Hepatic stellate cell (primary cell): ENCODE measurements at places on chromosomes 3 and 15.
A peak's percentile ranks its signal among the peaks of the same experiment; 100 is the strongest.

GRCh38 chr3:43612419-43612818, 9.4 kb downstream of the ANO10 start:
- no peak for DNase-seq

DNA sequence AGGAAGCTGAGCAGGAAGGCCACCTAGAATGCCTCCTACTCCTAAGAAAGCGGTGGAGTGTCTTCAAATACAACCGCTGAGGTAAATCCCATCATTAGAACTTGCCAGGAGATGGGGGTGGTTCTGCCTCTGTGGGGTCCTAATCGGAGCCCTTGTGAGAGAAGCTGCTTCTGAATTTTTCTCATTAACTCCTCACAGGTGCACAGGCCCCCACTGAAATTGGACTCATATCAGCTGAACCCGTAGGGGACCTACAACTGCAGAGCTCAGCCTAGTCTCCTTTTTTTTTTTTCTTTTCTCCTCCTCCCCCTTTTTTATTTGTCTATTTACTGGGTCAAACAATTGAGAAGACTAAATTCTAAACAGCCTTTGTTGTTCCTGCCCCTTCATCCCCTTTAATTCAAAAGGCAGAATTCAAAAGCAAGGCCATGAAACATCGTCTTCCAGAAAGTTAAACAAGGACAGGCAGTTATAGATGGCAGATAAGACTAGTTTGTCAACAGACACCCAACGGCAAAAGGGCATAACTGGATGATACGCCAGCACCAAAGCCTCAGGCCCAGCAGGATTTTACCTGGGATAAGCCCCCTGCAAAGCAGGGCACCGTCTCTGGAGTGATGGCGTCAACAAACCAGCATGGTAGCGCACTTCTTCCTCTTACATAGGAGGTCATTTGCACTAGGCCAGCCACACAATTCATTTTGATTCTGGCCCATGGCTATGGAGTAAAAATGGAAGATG, 213.7 kb upstream of the HES1 start:
- DNase-seq = no peak

DNA sequence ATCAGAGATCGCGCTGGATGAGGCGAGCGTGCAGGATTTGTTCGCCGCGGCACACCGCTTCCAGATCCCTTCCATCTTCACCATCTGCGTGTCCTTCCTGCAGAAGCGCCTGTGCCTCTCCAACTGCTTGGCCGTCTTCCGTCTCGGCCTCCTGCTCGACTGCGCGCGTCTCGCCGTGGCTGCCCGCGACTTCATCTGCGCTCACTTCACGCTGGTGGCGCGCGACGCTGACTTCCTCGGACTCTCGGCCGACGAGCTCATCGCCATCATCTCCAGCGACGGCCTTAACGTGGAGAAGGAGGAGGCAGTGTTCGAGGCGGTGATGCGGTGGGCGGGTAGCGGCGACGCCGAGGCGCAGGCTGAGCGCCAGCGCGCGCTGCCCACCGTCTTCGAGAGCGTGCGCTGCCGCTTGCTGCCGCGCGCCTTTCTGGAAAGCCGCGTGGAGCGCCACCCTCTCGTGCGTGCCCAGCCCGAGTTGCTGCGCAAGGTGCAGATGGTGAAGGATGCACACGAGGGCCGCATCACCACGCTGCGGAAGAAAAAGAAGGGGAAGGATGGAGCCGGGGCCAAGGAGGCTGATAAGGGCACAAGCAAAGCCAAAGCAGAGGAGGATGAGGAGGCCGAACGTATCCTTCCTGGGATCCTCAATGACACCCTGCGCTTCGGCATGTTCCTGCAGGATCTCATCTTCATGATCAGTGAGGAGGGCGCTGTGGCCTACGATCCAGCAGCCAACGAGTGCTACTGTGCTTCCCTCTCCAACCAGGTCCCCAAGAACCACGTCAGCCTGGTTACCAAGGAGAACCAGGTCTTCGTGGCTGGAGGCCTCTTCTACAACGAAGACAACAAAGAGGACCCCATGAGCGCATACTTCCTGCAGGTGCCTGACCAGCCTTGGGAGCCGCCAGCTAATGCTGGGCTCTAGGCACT, 819 bp downstream of the KLHL40 start:
- no peak for DNase-seq

- DNase-seq = no peak
Observed at GRCh38 chr3:155553780-155554179, 191.1 kb downstream of the PLCH1 start.

DNA sequence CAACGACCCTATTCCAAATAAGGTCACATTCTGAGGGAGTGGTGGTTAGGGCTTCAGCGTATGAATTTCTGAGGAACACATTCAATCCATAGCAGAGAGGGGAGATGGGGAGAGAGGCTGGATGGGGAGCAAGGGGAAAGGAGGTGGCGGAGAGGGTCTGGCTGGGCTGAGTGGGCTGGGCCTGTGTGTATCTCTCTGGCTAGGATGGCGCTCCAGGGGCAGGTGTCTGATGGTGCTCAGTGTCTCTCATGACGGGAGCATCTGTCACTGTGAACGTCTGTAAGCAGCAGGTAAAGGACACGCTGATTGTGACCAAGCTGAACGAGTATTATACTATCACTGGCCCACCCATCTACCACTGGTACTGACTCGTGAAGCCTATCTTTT, 159.6 kb downstream of the XXYLT1 start:
- DNase-seq = no peak

- DNase-seq = peak; percentile 70
Observed at GRCh38 chr15:85494048-85494777, 113.8 kb downstream of the AKAP13 start.

GRCh38 chr3:65974509-65974908, 64.2 kb downstream of the MAGI1 start:
- DNase-seq = no peak

DNA sequence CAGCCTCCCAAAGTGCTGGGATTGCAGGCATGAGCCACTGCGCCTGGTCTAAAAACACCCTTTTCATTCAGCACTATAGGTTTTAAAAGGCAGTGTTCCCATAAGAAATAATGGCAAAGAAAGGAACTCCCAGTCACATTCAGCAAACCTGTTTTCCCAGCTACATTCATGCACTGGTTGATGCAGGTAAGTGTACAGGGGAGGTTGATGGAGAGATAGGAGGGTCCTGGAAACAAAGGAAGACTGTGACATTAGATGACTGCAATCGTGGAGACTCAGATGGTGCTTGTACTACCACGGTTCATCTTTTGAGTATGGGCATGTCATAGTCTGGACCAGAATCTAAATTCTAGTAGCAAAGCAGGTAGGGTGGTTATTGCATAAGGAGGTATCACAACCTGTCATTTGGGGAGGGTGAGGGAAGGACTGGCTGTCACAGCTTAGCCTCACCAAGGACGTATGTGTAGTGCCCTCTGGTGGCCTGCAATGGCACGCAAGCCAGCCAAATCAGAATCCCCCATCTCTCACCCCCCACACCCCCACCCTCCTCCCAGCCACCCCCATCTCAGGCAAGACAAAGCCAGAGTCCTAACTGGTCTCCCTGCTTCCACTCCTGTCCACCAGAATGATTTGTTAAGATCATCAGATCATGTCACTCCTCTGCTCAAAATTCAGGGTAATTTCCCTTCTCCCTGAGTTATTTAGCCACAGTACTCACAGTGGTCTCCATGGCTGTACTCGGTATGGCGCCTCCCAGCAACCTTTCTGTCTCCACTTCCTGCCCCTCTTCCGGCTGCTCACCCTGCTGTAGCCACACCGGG, 28.8 kb upstream of the UBL7 start:
- peak; percentile 67 for DNase-seq

- DNase-seq = no peak
Observed at GRCh38 chr3:95612611-95613010, 1201.8 kb upstream of the EPHA6 start.

GRCh38 chr15:63200464-63201249, 11.3 kb downstream of the RAB8B start:
- DNase-seq = no peak

DNA sequence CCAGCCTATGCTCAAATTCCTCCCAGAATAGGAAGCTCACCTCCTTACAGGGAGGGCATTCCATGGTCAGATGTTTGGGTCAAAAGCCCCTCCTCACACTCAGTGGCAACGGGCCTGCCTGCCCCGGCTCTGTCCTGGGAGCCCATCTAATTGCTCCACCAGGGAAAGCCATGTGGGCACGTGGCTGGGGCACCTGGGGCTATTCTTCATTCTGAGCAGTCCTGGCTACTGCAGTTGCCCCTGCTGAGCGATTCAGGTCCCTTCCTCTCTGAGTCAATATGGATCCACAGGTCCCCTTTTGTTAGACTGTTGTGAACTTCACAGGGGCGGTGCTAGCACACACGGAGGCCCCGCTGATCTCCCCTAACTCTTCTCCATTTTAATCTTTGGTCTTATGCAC, 39.4 kb downstream of the TPRA1 start:
- DNase-seq = no peak

DNA sequence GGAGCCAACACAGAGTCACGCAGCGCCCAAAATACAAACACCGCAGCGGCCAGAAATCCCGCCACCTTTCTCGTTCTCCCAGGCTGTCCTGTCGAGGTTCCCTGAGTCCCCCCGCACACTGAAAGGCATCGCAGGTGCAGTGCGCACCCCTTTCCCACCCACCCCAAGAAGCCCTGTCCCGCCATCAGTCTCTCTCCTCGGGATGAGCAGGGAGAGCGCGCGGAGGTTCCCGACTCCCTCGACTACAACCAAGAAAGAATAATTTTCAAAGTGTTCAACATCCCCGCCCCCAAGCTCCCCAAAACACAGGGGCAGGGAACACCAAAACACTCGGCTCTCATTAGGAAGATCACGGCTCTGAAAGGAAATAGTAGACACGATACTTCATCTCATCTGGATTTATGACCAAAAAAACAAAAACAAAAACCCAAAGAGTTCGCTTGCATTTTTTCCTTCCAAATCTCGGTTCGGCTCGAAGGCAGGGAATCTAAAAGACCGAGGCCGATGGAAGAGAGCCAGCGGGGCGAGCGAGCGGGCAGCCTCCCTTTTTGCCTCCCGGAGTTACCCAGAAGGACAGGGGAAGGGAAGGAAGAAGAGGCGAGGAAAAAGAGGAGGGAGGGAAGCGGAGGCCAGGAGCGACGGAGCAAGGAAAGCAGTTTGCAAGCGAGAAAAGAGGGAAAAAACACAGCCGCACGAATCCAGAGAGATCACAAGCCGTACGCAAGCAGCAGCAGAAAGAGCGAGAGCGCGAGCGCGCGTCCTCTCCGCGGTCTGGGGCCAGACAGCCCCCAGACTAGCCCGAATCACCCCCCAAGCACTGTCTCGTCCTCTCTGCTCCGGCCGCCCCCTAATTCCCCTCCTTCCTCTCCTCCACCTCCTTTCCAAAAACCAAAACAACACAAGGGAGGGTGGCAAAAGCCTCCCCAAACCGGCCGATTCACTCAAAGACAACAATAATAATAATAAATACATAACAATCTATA, 808 bp downstream of the BCL6 start:
- peak; percentile 45 for DNase-seq

DNA sequence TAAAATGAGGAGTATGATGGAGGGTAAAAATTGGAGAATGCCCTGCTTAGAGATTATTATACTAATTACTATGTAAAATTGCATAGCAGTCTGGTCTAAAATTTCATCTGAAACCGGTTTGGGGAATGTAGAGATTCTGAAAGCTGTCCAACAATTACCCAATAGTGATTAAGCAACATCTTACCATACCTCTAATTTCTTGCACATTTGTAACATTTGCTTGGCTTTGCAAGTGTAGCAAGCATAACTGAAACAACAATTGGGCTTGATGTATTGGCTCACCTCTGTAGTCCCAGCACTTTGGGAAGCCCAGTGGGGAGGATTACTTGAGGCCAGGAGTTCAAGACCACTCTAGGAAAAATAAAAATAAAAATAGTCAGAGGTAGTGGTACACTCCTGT, 17.4 kb downstream of the AADACL2 start:
- DNase-seq = no peak

DNA sequence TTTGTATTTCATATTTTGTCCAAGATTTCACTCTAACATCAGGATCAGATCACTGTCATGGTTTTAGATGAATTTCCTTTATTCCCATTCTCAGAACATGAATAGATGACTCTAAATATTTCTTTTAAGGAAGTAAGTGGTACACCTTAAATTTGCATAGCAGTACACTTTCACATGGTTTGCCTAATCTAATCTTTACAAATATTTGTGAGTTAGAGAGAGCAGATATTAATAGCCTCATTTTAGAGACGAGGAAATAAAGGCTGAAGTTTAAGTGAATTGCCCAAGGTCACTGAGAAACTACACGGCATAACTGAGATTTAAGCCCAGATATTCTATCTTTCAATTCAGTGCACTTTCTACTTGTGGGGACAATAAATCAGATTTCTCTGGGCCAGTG, 14.2 kb downstream of the TERC start:
- DNase-seq = no peak

DNA sequence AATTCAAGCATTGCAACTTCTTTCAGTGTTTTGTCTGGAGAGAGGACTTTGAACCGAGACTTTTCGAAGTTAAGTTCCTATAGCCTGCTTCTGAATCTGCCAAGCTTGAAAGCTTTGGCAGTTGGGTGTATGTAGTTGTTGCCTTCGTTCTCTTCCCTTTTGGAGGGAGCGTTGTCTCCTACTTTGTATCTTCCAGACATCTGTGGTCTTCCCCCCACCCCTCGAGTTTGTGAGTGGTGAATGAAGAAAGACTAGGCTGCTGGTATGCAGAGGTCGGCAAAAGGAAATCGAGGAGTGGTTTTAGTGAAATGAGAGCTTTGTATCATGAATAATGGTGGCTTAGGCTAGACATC, 1.3 kb downstream of the CTNNB1 start:
- DNase-seq = peak; percentile 18

DNA sequence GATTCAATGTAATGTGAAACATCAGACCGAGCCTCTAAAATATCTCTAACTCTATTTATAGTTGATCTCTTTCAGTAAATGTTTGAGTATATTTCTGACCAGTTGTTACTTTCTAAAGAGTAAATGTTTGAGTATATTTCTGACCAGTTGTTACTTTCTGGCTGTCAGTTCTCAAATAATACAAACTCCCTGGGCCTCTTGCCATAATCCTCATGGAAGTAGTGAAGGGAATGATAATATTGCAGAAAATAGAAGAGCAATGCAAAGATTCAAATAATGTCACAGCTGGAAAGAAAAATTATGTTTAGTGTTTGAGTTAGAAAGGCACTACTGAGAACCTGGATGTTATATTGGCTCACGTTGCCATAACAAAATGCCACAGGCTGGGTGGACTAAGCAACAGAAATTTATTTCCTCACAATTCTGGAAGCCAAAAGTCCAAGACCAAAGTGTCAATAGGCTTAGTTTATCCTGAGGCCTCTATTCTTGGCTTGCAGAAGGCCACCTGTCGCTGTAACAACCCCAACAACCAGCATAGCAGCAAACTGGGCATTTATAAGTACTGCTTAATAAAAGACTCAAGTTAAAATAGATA, 470.6 kb upstream of the BCHE start:
- DNase-seq = no peak

GRCh38 chr3:13613343-13614190, 64.6 kb downstream of the FBLN2 start:
- DNase-seq = no peak

- DNase-seq = no peak
Observed at GRCh38 chr15:89112341-89112971, 24.2 kb downstream of the ABHD2 start.

- no peak for DNase-seq
Observed at GRCh38 chr15:88655103-88655553, 16.3 kb downstream of the ISG20 start.
